Stimulated activated CD4-positive, alpha-beta T cell treated with anti-CD3 and anti-CD28 coated beads, Interleukin-15, amount 100 ng/mL, for 48 hours (primary cell): ENCODE measurements at places on chromosomes 6 and 20.

GRCh38 chr6:2081155-2082138 lies 164.0 kb downstream of the GMDS start:
- no peak for DNase-seq

DNA sequence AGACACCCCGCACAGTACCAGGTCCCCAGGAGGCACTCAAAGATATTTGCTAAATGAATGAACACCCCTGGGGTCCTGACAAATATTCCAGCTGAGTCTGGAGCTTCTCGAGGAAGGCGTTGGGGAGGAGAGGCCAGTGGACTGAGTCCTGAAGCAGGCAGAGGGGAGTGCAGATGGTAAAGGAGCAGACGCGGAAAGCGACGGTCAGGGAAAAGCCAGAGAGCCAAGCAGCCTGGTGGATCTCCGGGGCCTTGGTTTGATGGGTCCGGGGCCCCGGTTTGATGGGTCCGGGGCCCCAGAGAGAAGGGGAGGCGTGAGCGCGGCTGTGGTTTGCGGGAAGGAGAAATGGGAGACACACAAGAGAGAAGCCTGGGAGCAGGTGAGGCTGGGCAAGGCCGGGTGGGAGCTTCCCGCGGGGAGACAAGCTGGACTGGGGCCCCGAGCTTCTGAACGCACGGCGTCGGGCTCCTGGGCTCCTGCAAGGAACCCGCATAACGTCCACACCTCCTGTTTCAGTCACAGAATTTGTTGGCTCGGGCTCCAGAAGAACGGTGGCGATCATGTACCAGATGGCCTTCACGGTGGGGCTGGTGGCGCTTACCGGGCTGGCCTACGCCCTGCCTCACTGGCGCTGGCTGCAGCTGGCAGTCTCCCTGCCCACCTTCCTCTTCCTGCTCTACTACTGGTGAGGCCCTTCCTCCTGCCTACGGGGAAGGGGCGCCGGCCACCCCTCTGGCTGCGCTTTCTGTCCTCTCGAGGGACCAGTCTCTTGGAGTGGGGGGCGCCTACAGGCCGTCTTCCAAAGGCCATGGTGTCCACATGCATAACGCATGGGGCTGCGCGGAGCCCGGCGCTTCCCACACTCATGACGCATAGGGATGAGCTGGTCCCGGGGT lies 12.1 kb downstream of the SLC22A1 start:
- no peak for DNase-seq

- DNase-seq = no peak
These were observed 482.9 kb downstream of the GRIK2 start for GRCh38 chr6:101876431-101876830.

DNA sequence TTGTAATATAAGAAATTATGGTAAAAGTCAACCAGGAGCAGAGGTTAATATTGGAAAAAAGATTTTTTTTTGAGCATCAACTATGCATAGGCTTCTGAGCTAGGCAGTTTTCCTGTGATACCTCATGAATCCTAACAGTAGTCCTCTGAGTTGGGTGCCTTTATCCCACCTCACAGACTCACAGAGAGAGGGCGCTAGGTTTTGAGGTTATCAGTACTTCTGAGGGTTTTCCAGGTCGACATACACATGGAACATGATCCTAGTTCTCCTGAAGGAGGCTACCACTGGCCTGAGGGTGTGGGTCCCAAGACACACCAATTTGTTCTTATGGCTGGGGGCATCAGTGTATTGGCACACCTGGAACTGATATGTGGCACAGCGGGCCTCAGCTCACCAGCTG lies 358.8 kb upstream of the JAG1 start:
- no peak for DNase-seq

GRCh38 chr6:147035886-147036285 lies 168.3 kb upstream of the STXBP5 start:
- DNase-seq = no peak

GRCh38 chr6:134911547-134911946 lies 38.4 kb downstream of the ALDH8A1 start:
- no peak for DNase-seq

DNA sequence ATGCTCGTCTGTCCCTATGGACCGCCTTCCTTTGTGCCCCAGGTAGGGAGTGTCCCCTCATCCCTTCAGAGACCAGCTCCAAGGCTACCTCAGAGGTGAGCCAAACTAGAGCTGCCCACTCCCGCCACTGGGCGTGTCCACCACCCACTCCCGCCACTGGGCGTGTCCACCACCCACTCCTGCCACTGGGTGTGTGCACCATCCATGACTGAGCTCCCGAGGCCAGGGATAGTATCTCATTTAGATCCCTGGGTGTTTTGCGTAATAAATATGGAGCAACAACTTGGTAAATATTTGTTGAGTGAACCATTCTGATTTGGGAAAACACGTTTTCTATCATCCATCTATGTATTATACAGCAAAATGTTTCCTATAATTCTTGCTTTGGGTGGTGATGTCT lies 68.8 kb downstream of the ZBTB2 start:
- no peak for DNase-seq

GRCh38 chr6:33886673-33887144 lies 82.9 kb upstream of the MLN start:
- no peak for DNase-seq

DNA sequence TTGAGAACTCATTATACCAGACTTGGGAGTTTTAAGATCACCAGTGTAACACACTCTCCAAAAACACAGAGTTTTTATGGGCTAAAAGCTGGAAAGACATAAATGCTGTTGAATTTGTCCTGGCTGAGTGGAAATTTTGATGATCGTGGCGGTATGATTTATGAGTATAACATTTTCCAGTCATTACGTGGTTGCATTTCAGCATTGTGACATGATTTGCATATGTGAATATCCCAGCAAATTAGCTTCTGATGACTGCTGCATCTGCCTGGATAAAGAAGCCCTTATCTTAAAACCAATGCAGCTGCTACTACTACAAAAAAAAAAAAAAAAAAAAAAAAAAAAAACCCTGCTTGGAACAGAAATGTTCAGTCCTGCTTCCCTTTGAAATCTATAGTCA lies 850.9 kb downstream of the TFAP2A start:
- DNase-seq = no peak

- DNase-seq = no peak
These were observed 179.6 kb upstream of the CCN2 start for GRCh38 chr6:132130626-132131298.

- no peak for DNase-seq
These were observed 116.3 kb downstream of the SNX5 start for GRCh38 chr20:17852323-17852722.

DNA sequence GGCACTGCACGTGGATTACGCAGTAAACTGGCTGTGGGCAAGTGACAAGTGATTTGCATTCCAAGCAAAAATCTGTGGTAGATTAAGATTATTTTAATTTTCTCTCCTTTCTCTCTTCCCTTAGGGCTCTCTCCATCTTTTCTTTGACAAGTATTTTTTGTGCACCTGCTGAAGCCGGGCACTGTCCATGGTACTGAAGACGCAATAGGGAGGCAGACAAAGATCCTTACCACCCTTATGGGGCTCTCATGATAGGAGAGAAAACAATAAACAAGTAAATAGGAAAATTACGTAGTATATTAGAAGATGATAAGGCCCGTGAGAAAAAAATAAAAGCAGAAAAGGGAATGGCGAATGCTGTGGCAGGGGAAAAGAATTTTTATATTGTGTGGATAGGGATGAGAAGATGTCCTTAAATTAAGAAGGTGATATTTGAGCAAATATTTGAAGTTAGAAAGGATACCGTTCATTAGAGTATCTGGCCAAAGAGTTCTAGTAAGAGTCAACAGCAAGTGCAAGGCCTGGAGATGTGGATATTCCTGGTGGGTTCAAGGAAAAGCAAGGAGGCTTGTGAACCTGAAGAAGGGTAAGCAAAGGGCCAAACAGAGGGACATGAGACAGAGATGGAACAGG lies 146.0 kb downstream of the LAMP5 start:
- DNase-seq = no peak

GRCh38 chr6:506508-506907 lies 115.0 kb downstream of the IRF4 start:
- peak; percentile 56 for DNase-seq

DNA sequence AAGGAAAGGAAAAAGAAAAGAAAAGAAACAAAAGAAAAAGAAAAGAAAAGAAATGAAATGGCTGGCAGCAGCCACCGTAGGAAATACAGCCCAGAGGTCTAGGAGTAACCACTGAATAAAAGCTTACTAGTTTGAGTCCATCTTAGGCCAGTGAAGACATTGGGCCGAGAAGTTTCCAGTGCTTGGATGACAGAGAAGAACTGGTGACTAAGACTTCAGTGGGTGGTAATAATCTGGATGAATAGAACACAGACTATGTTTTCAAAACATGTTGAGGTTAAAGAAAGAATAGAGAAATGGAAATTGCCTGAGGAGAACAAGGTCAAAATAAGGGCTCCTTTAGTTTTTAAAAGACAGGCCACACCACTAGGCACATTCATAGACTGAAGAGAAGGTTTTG lies 198.8 kb downstream of the ATXN1 start:
- DNase-seq = no peak

GRCh38 chr6:129513471-129513870 lies 196.5 kb downstream of the ARHGAP18 start:
- no peak for DNase-seq

DNA sequence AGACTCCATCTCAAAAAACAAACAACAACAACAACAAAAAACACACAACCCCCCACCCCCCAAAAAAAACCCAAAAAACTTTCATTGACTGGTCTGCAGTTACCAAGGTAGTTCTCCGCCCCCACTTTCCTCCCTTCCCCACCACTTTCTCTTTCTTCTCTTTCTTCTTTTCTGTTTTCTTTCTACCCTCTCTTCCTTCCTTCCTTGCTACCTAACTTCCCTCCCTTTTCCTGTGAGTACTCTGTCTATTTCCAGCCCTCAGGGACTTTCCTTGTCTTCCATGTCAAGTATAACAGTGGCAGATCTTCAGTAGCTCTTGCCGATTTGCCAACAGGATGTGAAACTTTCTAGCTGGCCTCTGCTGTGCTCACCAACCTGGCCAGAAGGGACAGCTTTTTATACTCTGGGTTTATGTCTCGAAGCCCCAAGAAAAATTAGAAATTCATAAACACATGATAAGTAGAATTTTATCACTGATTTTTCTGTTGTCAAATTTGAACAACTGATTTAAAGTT lies 399.5 kb downstream of the QKI start:
- DNase-seq = no peak

DNA sequence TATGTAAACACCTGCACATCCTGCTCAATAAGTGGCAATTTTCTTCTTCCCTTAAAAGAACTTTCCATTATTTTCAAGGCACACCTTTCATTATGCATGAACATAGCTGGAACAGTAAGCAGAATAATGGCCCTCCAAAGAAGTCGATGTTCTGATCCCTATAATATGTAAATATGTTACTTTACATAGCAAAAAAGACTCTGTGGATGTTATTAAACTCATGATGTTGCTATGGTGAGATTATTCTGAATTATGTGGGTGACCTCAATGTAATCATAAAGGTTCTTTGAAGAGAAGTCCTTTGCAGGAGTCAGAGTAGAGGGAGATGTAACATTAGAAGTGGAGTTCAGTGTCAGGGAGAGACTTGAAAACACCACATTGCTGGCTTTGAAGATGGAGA lies 299.9 kb upstream of the PLN start:
- no peak for DNase-seq

DNA sequence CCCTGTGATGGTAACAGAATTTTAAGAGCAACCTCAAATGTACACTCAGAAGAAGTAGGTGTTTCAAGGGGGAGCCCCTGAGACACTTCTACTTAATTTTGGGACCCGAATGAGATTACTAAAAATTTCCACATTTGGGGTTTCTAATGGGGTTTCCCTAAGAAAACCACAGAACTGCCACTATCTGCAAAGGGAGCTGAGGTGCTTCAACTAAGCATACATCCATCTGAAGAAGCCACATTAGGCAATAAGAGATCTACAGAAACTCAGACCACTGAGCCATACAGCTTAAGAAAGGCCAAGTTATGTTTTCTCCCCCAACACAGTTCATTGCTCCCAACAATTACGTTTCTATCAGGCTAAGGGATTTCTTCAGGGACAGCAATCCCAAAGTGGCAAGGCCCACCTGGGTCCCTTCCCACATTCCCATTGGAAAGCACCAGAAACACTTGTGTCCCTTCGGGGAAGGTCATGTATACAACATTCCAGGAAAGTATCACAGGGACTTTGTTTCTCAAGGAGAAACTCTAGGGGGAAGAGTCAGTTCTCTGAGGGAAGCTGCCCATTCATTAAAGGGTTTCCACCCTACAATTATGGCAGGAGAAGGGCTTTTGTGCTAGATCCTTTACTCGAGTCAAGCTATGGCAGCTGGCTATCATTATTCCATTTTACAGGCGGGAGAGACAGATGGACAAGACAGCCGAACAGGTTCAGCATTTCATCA lies 5.0 kb downstream of the BCL2L1 start:
- no peak for DNase-seq

- DNase-seq = no peak
These were observed 864 bp upstream of the OSBPL2 start for GRCh38 chr20:62237514-62237800.

- DNase-seq = no peak
These were observed 118.8 kb downstream of the TINAG start for GRCh38 chr6:54426995-54427394.

DNA sequence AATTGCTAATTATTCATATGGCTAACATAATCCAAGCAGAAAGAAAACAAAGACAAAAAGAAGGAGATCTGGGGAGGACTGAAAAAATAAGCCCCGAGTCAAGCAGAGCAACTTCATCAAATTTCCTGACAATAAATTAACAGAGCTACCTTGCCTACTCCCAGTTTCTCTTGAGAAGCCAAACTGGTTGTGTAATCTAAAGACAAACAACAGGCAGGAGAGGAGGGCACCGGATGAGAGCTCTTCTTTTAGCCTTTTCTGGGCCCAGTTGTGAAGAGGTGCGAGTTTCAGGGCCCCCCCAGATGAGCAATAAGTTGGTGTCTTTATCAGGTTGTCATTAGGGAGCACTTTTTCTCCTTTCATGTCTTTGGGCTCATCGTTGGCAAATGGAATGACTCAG lies 197.1 kb upstream of the PCSK2 start:
- DNase-seq = no peak

- DNase-seq = no peak
These were observed 96.0 kb downstream of the PLEKHG1 start for GRCh38 chr6:150695652-150696051.

DNA sequence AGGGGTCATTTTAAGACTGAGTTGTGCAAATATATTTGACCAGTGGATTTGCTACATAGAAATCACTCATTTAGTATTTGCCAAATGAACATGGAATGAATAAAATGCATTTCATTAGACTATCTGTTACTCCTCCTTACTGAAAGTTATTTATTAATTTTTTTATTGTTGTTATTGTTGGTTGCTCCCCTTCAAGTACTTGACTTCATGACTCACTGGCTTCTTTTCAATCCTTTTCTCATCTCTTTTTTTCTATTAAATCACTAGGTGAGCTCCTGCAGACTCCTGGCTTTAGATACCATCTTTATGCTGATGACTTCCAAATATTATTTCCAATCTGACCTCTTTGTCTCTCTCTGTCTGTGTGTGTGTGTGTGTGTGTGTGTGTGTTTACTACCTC lies 192.2 kb upstream of the FAM83B start:
- DNase-seq = no peak

GRCh38 chr20:6841128-6841527 lies 73.6 kb downstream of the BMP2 start:
- DNase-seq = no peak
